Immature natural killer cell (primary cell): ENCODE measurements at places on chromosomes 7 and 10.

GRCh38 chr10:72074574-72075375 is 13.6 kb downstream of the SPOCK2 start:
- no peak for DNase-seq

- no peak for DNase-seq
These were observed 41.1 kb upstream of the INPP5A start for GRCh38 chr10:132496360-132497062.

- DNase-seq: no peak
These were observed 610.6 kb downstream of the SDK1 start for GRCh38 chr7:3911685-3912084.

GRCh38 chr10:870564-871166 is 60.8 kb downstream of the LARP4B start:
- no peak for DNase-seq

DNA sequence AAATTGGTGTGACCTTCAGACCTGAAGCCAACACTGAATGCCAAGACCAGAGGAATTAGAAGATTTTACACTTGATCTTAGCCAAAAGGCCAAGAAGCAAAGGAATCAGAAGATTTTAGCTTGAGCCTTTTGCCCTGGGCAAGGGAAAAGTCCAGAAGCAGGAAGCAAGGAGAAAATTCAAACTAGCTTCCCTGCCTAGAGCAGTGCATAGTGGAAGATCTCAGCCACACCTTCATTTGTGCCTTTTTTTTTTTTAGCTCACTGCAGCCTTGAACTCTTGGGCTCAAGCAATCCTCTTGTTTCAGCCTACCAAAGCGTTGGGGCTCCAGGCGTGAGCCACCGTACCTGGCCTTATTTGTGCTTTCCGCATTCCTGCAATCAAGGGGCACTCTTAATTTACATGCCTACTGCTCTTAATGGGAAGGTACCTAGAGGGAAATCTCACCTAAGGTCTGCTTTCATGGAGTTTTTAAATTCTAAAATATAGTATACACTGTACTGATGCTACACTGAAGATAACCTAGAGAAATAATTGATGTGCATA is 8.3 kb upstream of the PIP4K2A start:
- DNase-seq: no peak

DNA sequence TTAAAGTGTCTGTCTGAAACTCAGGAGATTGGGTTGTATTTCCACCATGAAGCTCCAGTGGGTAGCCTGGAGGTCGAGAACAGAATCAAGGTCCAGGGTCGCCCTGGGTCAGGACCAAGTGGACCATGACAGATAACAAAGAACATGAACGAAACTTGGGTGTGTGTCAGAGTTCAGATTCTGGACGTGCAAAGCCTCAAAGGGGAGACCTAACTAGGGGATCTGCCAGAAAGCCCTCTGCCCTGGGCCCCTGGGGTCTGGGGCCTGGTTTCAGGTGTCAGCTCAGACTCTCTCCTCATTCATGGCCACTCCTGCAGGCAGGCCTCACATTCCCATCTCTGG is 1.6 kb downstream of the RASSF4 start:
- no peak for DNase-seq

- DNase-seq: no peak
These were observed 50.8 kb upstream of the BTRC start for GRCh38 chr10:101303087-101303703.

GRCh38 chr7:152887778-152888177 is 128.2 kb downstream of the ACTR3B start:
- DNase-seq: no peak

GRCh38 chr7:22660732-22661131 is 66.3 kb upstream of the IL6 start:
- DNase-seq: no peak

DNA sequence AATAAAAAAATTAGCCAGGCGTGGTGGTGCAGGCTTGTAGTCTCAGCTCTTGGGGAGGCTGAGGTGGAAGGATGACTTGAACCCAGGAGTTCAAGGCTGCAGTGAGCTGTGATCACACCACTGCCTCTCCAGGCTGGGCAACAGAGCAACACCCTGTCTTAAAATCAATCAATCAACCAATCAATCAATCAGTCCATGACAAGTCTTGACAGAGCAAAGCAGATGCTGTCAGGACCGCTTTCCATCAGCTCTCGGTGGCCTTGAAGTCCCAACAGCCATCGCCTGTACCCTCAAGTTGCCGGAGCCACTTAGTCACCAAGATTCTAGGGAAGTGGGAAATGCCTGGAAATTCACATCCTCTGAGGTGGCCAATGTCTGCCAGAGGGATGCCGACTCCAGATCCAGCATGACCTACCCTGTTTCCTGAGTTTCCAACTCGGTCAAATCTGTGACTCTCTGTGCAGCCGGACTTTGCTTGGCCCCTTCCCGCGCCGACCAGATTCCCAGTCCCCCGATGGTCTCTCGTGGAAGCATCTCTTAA is 871 bp upstream of the CCL24 start:
- no peak for DNase-seq

- DNase-seq: no peak
These were observed 567 bp upstream of the CDCA7L start for GRCh38 chr7:21946222-21946709.

GRCh38 chr10:60917331-60918280 is 26.4 kb downstream of the RHOBTB1 start:
- DNase-seq: no peak

DNA sequence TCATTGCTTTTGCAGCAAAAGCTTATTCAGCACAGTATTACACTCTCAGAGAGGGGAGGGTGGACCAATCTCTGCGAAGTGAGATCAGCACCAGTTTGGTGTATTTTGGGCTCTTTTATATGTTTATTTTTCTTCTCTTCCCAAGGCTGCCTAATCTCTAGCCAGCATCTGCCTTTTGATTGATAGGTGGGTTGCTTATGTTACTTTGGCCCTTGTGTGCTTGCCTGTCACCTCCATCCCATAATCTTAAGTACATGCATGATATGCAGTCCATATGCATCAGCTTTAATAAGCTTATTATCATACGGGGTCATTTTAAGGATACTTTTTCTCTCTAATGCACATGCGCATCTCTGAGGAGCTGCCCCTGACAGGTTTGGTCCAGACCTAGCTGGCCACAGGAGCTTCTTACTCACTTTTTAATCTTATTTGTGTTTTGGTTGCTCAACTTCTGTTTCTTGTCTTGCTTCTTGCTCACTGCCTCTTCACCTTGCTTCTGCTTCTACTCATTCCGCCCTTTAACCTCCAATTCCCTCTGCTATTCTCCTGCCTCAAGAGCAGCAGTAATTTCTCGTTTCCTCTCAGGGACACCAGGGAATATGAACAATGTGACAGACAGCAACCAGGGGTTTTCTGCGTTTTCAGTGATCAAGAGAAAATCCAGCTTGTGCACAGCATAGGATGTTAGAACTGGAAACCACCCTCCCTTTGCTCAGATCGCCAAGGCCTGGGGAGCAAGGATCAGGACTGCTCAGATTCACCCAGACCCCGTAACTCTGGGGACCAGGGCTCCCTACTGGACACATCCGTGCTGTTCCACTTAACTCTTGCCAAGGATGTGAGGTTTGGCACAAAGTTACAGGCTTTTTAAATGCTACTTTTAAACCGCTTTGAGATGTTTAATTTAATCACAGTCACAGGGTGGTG is 10.0 kb downstream of the RGR start:
- DNase-seq: no peak
